ENCODE measurements at places on chromosomes 1 and 21.

DNA sequence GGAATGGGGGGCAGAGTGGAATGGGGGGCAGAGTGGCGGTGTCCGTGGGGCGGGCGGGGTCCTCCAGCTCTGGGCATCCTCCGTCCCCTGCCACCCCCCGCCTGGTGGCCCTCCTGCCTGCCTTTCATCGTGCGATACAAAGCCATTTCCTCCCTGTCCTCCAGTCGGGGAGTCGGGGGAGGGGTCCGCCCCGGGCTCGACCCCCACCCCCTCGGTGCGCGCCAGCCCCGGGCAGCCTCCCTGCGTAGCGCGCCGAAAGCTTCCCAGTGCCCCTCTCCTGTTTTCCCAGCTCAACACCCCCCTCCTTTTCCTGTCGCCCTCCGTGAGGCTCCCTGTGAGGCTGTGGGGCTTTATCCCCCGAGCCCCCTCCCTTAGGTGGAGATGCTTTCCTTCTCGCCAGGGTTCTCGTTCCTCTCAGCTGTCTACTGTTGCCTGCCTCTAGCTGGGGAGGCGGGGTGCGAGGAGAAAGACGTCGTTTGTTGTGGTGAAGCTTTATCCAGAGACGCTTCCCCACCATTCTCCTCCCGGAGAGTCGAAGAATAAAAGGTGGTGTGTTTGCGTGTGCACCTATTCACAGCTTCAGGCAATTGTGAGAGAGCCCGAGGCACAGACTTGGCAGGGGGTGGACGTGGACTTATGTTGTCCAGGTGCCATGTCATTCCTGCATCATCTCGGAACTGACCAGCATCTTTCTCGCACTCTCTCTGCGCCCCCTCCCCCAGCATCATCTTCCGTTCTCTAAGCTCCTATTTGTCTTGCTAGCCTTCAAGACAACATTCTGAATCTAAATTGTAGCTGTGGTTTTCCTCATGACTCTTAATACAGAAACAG, 848 bp downstream of the DNM3 start:
- DNase-seq = no peak

- no peak for DNase-seq
Observed at GRCh38 chr1:85892366-85892765, 184.1 kb upstream of the ZNHIT6 start.

GRCh38 chr1:55444667-55445066, 229.5 kb upstream of the USP24 start:
- peak; percentile 8 for DNase-seq

GRCh38 chr1:66576645-66577044, 42.7 kb downstream of the SGIP1 start:
- DNase-seq = no peak

Data from stimulated activated naive B cell treated with anti-CD40 and anti-IgM and Interleukin-4, amounts not matched to agents 10 μg/mL and 1 μg/mL and 100 μg/mL, for 72 hours (primary cell).